ENCODE measurements at places on chromosomes 2 and 18.

- DNase-seq, result no peak
Measured at GRCh38 chr2:103159018-103159417, 397.2 kb downstream of the TMEM182 start.

GRCh38 chr2:22281033-22281432 lies 1103.9 kb upstream of the KLHL29 start:
- no peak for DNase-seq

- DNase-seq, result no peak
Measured at GRCh38 chr18:45726603-45727002, 2.6 kb downstream of the SLC14A1 start.

DNA sequence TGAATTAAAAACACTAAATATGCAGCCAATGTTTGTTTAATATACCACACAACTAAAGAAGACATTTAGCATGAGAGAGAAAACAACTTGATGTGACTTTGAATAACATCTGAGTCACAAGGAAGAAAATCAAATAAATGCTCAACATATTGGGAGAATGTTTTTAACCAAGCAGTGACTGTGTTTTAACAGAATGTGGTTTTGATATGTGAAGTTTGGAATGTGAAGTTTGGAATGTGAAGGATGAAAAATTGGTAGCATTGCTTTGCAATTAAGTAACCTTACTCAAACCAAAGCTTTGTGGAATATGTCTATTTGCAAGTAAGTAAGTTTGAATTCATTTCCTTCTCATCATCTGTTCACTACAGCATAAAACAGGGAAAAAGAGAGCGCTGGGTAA lies 128.2 kb upstream of the DNAJC10 start:
- no peak for DNase-seq
